ENCODE measurements at places on chromosomes 13 and 19. TPM values are rescaled to one million over a fixed set of nuclear protein-coding genes. Genes with fewer than 3 reads are reported as not detected.

ZNF625 gene
- 3.1 TPM for total RNA-seq

GRCh38 chr13:35687336-35687735 lies 210.8 kb upstream of the MAB21L1 start:
- no peak for DNase-seq

CRLF1 gene
- 29.6 TPM for total RNA-seq

GRCh38 chr13:101399365-101399764 lies 16.9 kb downstream of the NALCN start:
- DNase-seq: no peak

CYSLTR2 gene
- 3.4 TPM for total RNA-seq

DNA sequence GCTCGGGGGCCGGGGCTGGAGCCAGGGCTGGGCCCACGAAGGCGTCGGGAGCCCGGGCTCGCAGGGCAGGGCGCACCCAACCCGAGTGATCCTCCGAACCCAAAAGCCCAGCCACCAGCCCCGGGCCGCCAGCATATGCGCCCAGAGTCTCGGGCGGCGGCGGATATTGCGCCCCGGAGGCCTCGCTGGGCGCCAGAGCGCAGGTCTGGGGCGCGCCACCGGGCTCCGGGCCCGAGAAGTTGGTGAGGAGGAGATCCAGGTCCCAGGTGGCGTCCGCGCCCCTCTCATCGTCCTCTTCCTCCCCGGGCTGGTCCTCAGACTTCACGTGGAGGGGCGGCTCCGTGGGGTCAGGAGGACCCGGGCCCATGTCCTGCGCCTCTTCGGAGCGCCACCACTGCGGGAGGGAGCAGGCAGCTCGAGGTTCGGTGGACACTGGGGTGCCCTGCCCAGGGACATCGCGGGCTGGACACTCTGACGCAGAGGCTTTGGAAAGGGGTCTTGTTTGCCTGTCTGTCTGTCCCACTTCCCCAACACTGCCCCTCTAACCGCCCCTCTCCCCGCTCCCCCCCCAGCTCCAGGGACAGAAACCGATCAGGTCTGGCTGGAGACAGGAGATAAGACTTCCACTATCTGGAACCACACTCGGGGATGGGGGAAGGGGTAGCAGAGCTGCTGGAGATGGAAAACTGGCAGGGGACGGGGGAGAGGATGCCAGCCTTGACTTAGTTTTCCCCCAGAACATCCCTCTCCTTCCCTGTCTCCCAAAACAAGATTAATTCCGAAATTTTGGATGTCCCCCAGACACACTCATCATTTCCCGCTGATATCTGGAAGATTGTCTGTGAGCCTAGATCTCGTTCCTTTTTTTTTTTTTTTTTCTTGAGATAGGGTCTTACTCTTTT lies 1.0 kb downstream of the KLF1 start:
- no peak for DNase-seq

SIGLEC5 gene
- total RNA-seq: 0.94 TPM

- no peak for DNase-seq
Measured at GRCh38 chr13:63305641-63306133, 1890.0 kb upstream of the PCDH20 start.

DNA sequence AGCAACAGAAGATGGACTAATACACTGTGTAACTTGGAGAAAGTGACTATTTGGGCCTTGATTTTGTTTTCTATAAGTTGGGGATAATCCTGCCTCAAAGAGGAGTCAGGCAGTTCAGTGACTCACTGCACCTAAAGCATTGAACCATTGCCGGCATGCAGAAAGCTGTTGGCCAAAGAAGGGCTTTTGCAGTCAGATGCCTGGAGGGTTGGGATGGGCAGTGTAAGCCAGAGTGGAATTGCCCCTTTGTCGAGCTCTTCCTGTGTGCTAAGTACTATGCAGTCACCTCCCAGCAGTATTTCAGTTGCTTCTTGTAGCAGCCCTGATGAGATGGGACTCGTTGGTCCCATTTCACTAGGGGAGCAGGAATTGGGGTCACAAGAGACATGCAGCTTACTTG lies 11.1 kb downstream of the ZNF473 start:
- DNase-seq: no peak

DNA sequence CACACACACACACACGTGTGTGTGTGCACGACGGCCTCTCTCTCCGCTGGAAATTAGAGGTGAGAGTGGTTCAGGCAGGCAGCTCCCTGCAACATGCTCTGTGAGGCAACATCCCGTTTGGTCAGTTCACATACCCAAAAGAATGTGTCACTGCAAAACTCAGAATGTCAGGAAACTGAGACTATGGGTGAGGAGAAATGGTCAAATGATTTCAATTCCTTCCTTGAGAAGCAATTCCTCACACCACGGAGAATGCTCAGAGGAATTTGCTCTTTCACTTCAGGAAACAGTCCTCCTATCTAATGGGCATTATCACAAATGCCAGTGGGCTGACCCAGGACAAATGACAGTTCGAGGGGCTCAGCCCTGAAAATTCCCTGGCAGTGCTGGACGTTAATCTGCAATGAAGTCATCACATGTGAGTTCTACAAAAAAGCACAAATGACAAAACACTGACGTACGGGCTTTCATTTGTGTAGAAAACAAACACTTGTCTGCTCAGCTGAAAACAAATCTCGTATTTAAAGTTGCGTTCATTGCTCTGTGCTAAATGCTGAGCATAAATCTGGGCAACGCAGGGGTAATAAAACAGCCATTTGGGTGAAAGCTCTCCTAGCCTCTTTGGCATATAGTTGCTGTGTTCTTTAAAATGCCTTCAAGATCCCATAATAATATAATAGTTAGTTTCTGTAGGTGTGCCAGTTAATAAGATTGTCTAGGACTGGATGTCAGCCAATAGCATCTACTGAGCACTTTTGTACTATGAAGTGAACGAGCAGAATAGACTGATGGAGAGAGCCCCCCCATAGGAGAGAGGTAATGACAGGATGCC lies 18.6 kb upstream of the LATS2 start:
- no peak for DNase-seq

- DNase-seq: no peak
Measured at GRCh38 chr13:56515441-56515840, 625.3 kb upstream of the PRR20A start.

- DNase-seq: no peak
Measured at GRCh38 chr19:7720351-7720750, 11.6 kb downstream of the CLEC4G start.

GRCh38 chr13:41193469-41193868 lies 900 bp downstream of the KBTBD7 start:
- DNase-seq: no peak

SIGLEC12 gene
- total RNA-seq: not detected

- no peak for DNase-seq
Measured at GRCh38 chr19:37899966-37900365, 6.4 kb downstream of the WDR87 start.

DNA sequence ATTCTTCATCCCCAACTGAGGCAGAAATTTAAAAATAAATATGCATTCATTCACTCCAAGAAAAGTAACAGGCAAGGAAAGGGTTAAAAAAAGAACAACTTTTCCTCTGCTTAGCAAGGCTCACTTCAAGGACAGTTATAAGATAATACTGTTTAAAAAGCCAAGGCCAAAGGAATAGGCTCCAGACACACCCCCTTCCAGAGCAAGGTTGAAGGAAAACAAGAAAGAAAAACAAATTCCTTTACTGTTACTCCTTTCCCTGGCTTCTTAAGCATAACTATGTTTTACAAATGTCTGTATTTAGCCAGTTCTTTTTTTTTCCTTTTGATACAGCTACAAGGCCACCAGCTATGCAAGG lies 8.5 kb downstream of the SIGLEC11 start:
- no peak for DNase-seq

GRCh38 chr13:113061796-113062425 lies 43.7 kb upstream of the F7 start:
- DNase-seq: no peak

DNA sequence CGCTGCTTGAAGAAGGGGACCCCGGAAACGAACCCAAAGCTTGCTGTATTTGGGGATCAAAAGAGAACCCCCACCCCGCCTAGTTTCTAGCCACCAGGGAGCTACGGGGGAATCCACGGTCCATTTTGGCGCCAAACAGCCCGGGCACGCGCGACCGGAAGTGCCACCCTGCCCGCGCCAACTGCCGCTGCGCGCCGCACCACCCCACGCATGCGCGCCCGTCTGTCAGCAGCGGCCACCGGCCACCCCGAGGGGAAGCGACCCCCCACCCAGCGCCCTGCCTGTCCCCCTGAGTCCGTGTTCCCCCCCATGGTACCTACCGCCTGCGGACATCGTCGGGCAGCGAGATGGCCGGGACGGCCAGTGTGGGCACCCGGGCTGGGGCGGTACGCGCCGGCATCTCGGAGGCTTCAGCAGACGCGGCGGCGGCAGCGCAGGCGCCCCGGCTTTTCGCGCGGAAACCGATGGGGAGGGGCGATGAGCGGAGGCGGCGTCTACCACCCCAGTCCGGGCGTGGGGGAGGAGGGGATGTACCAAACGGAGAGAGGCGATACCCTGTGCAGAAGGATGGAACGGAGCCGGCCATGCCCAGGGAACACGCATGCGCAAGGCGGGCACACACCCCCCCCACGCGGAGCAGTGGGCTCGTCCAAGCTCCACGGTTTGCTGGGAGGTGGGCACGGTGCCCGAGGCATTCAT lies at the start of gene DNMT1:
Gene DNMT1 (minus strand): TSS at position 454 of the 699 bp plus-strand sequence. CDS start 54 bp downstream, at position 400.
- DNase-seq: peak; percentile 95
